ENCODE measurements at places on chromosomes 7 and 10. TPM values are rescaled to one million over a fixed set of nuclear protein-coding genes. Genes with fewer than 3 reads are reported as not detected.
A peak's percentile ranks its signal among the peaks of the same experiment; 100 is the strongest.

Gene SLC26A3
- not detected for total RNA-seq

Gene ANKRD7
- total RNA-seq = not detected

DNA sequence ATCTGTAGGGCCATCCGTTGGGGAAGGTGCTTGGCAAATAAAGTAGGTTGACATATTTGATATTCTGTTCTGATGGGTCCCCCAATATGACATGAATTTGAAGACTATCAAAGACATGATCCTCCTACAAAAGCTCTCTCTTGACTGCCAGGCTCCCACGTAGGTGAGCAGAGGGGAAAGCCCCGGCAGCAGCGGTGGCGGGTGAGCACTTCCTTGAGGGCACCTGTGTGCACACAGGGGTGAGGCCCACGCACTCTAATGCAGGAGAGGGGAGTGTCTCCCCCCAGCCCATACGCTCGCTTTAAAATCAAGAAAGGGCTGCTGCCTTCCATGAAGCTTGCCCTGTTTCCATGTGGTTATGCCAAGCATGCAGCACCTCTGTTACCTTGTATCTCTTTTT is 100.4 kb downstream of the TAX1BP1 start:
- no peaks in the 10 kb centered on the region for H3K27me3 ChIP-seq
- H3K27ac ChIP-seq = peak overlapping the region; percentile 13
- peaks cover 15% of the 10 kb centered on the region for H3K4me1 ChIP-seq
- H3K4me3 ChIP-seq = no peak overlapping the region
- peak; percentile 34 for DNase-seq

DNA sequence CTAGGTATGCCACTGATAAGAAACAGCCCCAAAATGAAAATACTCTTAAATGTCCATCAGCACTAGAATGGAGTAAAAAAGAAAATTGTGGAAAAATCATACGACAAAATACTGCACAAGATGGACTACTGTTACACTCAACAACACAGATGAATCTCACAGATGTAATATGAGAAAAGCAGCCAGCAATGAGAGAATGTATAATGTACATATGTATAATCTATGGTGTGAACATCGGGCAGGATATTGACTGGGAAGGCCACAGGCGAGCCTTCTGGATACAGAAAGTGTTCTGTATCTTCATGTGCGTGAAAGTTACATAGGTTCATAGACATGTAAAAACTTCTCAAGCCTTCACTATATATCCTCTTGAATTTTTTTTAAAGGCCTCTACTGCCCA is 212.6 kb downstream of the PARD3 start:
- H3K27me3 ChIP-seq = no peaks in the 10 kb centered on the region
- H3K36me3 ChIP-seq = no peaks in the 10 kb centered on the region
- H3K4me3 ChIP-seq = no peak overlapping the region
- H3K27ac ChIP-seq = no peak overlapping the region
- DNase-seq = no peak
- H3K4me1 ChIP-seq = no peaks in the 10 kb centered on the region

Gene SDK1
- total RNA-seq = 0.06 TPM

DNA sequence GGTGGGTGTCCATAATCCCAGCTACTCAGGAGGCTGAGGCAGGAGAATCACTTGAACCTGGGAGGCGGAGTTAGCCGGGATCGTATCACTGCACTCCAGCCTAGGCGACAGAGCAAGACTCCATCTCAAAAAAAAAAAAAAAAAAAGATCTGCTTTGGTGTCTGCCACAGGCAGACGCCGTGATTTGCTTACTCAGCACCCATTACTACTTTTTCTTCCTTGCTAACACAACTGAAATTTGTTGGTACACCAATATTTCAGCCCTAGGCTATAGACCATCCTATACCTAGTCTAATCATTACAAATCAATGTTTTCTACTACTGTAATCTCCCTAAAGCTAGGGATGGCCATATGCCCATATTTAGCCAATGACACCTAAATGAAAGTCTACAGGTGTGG is 53.5 kb upstream of the PARD3 start:
- DNase-seq = no peak
- H3K27me3 ChIP-seq = no peaks in the 10 kb centered on the region
- H3K27ac ChIP-seq = no peak overlapping the region
- no peaks in the 10 kb centered on the region for H3K4me1 ChIP-seq

Gene CYP26C1
- 0.20 TPM for total RNA-seq
